Muscle of leg (tissue), 16 donors: ENCODE measurements at places on chromosomes 2 and 18. TPM values are rescaled to one million over a fixed set of nuclear protein-coding genes. Genes with fewer than 3 reads are reported as not detected.

Gene IL18R1
- 0.98 TPM for total RNA-seq

Gene NGEF
- 1.5 TPM for total RNA-seq

Gene CREG2
- total RNA-seq: 2.4 TPM

Gene MYO5B
- total RNA-seq: 0.98 TPM

Gene CHRNG
- total RNA-seq: 77.7 TPM

Gene ANKRD53
- total RNA-seq: 0.80 TPM

Gene ITGA4
- 19.5 TPM for total RNA-seq

Gene MTERF4
- 28.6 TPM for total RNA-seq

Gene FHOD3
- 27.7 TPM for total RNA-seq

Gene C2orf66
- total RNA-seq: 0.04 TPM

Gene COL5A2
- total RNA-seq: 787 TPM

Gene ARHGAP28
- 26.1 TPM for total RNA-seq

Gene UPP2
- total RNA-seq: not detected

Gene LRRTM4
- 2.3 TPM for total RNA-seq

Gene AQP12B
- total RNA-seq: not detected

Gene EPHA4
- 25.8 TPM for total RNA-seq

Gene RRM2
- 12.2 TPM for total RNA-seq

Gene GLI2
- 6.2 TPM for total RNA-seq

Gene CEBPZ
- total RNA-seq: 56.9 TPM

Gene ANO7
- total RNA-seq: 0.35 TPM

Gene MAP2
- total RNA-seq: 5.7 TPM

Gene PRKAG3
- 19.3 TPM for total RNA-seq

Gene GREB1
- 7.2 TPM for total RNA-seq

Gene ABCA12
- total RNA-seq: not detected

Gene SPEG
- total RNA-seq: 176 TPM
